ENCODE measurements at places on chromosomes 4 and X. TPM values are rescaled to one million over a fixed set of nuclear protein-coding genes. Genes with fewer than 3 reads are reported as not detected.

The RHOXF1 gene
- not detected for total RNA-seq

The OTUD6A gene
- not detected for total RNA-seq

The SERPINA7 gene
- not detected for total RNA-seq

The PF4V1 gene
- not detected for total RNA-seq

The UGT2B15 gene
- 0.07 TPM for total RNA-seq

The JCHAIN gene
- total RNA-seq: 0.46 TPM

The NWD2 gene
- not detected for total RNA-seq

The VCX3B gene
- not detected for total RNA-seq

The FAM114A1 gene
- 34.2 TPM for total RNA-seq

The MGST2 gene
- total RNA-seq: 50.8 TPM

The INTS12 gene
- 13.3 TPM for total RNA-seq

The UGT2B11 gene
- 0.12 TPM for total RNA-seq

The PTPN13 gene
- 4.8 TPM for total RNA-seq

The CYLC1 gene
- not detected for total RNA-seq

The UGT8 gene
- 0.17 TPM for total RNA-seq

The RPS6KA3 gene
- total RNA-seq: 50.6 TPM

The ANOS1 gene
- total RNA-seq: 0.03 TPM

The XG gene
- total RNA-seq: 0.07 TPM

The FHDC1 gene
- total RNA-seq: 0.49 TPM

The EVC2 gene
- 2.7 TPM for total RNA-seq

The MAGEA2 gene
- total RNA-seq: 0.13 TPM

The XK gene
- 0.39 TPM for total RNA-seq

The NIPAL1 gene
- total RNA-seq: 0.83 TPM

The FMR1NB gene
- not detected for total RNA-seq

The REPS2 gene
- total RNA-seq: 0.71 TPM

The SMIM10 gene
- 0.05 TPM for total RNA-seq

The ZMYM3 gene
- 13.9 TPM for total RNA-seq

The MMRN1 gene
- not detected for total RNA-seq

The NR3C2 gene
- total RNA-seq: not detected

The INPP4B gene
- 6.3 TPM for total RNA-seq

The UGT2B7 gene
- total RNA-seq: 0.12 TPM

The DNAAF6 gene
- not detected for total RNA-seq

The NXF2 gene
- not detected for total RNA-seq

The BEX5 gene
- not detected for total RNA-seq

The SORCS2 gene
- total RNA-seq: 4.1 TPM

The ADGRG2 gene
- total RNA-seq: 7.1 TPM

The TEX13C gene
- not detected for total RNA-seq

The USP53 gene
- 8.5 TPM for total RNA-seq

The SULT1B1 gene
- total RNA-seq: 0.05 TPM

The SOX3 gene
- total RNA-seq: not detected

The CT45A1 gene
- not detected for total RNA-seq

The GAGE13 gene
- not detected for total RNA-seq

The ARR3 gene
- total RNA-seq: not detected

The P2RY4 gene
- total RNA-seq: not detected
